NCI-H1105 (cell line): ENCODE measurements at places on chromosomes 5 and 9.

DNA sequence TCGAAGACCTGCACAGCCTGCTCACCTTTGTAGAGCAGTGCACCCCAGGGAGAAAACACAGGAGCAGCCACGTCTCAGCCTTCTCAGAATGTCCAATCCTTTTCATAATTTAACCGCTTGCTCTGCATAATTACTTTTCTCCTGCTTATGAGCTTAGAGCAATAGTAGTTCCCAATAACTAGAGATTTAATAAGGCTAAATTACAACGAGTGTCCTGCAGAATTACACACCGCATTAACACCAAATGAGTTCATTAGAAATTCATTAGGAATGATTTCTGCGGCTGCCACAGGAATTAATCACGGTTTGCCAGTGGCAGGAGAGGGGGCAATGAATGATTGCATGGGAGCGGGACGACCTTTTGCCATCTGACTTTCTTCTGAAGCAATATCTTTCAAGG, 18.7 kb upstream of the FABP6 start:
- no peak for DNase-seq

GRCh38 chr5:174943785-174944184, 219.4 kb downstream of the MSX2 start:
- DNase-seq = no peak

- no peak for DNase-seq
Observed at GRCh38 chr9:78149702-78150291, 86.1 kb upstream of the CEP78 start.

DNA sequence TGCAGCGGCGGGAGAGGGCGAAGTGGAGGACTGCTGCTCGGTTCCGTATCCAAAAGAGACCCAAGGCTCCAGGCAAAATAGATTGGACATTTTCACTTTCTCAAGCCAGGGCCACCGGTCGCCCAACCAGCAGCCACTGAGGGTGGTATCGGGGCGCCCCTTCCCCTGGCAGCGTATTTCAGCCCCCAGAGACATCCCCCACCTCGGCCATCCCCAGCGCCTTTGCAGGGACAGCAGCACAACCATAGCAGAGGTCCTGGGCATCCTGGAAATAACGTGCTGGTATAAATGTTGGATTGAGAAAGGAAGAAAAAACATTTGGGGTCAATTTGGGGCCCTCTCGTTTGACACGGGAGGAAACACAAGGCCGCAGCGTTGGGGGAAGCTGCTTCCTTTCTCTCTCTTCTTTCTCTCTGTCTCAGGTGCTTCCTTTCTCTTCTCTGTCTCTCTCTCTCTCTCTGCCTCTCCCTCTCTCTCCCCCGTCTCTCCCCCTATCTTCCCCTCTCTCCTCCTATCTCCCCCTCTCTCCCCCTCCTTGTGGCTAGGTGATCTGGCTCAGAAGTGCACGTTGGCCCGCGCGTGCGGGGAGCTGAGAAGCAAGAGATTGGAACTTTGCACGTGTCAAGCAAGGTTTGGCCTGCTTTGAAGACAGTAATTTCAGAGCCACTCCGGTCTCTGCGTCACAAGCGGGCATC, 624 bp upstream of the RETREG1 start:
- DNase-seq = no peak

DNA sequence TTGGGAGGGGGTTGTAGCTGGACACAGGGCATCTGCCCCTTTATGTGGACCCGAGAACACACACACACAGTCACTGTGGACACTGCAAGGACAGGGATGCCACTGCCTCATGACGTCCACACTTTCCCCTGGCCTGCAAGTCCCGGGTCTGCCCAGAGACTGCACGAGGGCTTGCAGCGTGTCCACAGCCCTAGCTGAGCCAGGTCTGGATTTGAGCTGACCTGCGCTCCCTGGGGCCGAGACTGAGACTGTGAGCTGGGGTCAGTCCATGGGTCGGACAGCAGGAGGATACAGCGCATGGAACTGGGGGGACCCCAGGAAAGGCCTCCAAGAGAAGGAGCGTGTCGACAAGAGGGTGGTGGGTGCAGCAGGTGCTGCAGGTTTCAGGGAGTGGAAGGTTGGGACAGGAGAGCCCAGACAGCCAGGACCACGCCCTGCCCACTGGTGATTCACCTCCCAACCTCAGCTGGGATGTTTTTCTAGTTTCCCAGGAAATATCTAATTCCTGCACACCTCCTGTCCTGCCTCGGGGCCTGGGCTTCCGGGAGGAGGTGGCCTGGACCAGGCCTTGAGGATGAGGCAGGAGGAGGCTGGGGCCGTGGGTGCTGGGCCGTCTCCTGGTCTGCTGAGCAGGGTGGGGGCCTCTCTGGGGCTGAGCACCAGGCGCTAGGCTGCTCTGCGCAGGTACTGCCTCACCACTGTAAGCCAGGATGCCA, 806 bp upstream of the RNF224 start:
- no peak for DNase-seq
